ENCODE measurements at places on chromosomes 6 and 20.

- no peak for DNase-seq
These were observed 492.1 kb downstream of the MAFB start for GRCh38 chr20:40196846-40197436.

DNA sequence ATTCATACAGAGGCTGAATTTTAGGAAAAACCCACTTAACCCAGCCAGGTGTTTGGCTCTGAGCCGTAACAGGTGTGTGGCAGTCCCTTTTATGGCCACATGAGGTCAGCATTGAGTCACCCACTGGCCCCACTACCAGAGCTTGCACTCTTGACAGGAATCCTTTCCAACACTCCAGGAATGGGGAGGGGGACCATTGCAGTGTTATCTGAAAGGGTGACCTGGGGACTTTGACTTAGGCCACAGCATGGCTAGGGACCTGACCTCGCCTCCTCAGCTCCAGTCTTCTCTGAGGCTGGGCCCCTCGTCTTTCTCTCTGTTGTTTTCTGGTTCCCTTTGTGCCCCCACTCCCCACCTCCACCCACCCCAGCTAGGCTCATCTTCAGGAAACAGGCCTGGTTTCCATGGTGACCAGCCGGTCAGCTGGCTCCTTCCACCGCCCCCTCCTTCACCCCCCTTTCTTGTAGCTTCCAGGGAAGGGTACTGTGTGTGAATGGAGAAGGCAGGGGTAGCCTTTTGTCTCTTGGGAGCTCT lies 2.1 kb upstream of the TMEM151B start:
- no peak for DNase-seq

- DNase-seq: peak; percentile 98
These were observed 9.2 kb downstream of the TP53INP2 start for GRCh38 chr20:34713194-34713943.

DNA sequence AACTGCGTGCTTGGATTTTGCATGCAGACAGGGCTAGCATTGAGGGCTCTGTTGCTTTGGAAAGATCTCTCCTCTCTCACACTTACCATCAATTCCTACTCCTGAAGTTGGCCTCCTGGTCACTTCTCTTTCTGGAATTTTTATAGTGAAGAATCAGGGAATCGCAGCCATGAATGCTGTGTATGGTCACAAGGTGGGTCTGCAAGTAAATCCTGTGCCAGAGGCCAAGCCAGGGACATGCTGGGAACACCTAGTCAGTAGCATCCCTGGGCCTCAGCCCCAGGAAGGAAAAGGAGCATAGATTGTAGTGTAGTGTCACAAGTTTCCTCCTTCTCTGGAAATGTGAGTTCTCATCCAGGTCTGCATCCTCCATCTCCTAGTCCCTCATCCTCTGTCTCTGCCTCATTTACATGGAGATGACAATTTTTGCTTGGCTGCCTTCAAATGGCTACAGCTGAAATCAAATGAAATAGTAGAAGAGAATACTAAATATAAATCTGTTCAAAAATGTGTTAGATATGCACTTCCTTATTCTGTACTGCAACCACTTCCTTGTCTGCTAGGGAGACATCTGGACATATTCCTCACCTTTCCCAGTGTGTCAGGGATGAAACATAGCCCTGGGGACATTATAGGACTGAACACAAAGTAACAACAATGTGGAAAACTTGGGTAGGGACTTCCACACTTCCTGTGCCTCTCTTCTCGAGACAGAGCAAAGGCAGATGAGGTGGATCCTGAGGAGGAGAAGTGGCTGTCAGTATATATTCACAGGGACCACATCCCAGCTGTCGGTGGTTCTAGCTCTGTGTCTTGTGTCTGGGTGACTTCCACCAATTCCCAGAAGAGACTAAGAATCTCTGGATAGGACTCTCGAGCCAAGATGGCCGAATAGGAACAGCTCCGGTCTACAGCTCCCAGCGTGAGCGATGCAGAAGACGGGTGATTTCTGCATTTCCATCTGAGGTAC lies 17.0 kb downstream of the CST9 start:
- no peak for DNase-seq

GRCh38 chr20:21265261-21266190 lies 37.6 kb upstream of the XRN2 start:
- DNase-seq: no peak

DNA sequence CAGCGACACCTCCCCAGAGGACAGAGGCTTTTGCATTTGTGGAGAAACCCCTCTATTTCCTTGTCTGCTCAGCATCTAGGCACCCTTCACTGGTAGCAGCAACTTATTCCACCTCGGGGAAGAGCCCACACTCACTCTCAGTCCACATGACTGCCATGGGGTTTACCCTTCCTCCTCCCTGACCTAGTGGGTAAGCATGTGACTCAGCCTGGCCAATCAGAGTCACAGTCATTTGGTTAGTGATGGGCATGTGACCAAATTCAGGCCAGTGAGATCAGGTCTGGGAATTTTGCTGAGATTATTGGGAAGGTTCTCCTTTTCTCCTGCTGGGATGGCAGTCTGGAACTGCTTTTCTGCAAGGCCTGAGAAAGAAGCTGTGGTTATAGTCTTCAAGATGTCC lies 145.7 kb upstream of the PHACTR3 start:
- DNase-seq: no peak

GRCh38 chr6:81049425-81050042 lies 702.9 kb downstream of the TENT5A start:
- DNase-seq: no peak

- DNase-seq: no peak
These were observed 103.1 kb downstream of the DST start for GRCh38 chr6:56539527-56540105.

DNA sequence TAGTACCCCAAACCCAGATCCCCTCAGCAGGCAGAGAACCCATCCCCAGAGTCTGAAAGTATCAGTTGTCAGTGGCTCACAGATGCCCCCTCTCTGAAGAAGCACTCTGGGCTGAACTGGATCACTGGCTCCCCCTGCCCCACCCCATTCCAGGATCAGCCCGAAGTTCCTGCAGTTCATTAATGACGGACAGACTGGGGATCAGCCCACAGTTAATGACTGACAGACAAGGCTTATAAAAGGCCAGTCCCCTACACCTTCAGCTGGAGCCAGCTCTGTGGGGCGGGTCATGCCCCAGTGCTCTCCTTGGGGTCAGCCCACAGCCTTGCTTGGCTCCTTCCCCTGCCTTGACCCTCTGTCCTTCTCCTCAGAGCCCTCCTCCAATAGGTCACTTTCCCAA lies 21.7 kb downstream of the KIAA1755 start:
- no peak for DNase-seq

GRCh38 chr6:129440691-129441090 lies 269.3 kb downstream of the ARHGAP18 start:
- no peak for DNase-seq

GRCh38 chr6:4592026-4592425 lies 184.2 kb upstream of the CDYL start:
- no peak for DNase-seq

- peak; percentile 88 for DNase-seq
These were observed 368.3 kb upstream of the SASH1 start for GRCh38 chr6:147974376-147974775.

GRCh38 chr6:158050955-158051354 lies 69.3 kb downstream of the SYNJ2 start:
- no peak for DNase-seq

Measured in HCEC 1CT (cell line).